ENCODE measurements at places on chromosomes 5 and 9.

- DNase-seq: no peak
These were observed 918.6 kb upstream of the DMAC1 start for GRCh38 chr9:8718121-8718725.

DNA sequence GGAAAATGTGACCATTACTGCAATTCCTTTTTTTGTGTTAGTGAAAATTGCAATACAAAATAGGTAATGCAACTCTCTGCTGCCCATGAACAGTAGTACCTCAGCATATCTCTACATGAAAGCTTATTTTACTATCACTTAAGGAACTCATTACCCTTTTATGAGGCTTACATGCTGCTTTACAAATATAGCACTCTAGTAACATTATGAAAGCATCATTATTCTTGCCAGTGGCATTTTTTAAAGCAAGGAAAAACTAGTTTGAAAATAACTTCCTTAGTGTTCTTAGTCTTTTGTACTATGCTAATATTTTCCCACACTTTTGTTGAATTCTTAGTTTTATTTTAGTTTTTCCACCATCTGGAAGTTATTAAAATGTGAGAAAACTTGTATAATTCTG lies 797.3 kb upstream of the ARRDC3 start:
- no peak for DNase-seq

DNA sequence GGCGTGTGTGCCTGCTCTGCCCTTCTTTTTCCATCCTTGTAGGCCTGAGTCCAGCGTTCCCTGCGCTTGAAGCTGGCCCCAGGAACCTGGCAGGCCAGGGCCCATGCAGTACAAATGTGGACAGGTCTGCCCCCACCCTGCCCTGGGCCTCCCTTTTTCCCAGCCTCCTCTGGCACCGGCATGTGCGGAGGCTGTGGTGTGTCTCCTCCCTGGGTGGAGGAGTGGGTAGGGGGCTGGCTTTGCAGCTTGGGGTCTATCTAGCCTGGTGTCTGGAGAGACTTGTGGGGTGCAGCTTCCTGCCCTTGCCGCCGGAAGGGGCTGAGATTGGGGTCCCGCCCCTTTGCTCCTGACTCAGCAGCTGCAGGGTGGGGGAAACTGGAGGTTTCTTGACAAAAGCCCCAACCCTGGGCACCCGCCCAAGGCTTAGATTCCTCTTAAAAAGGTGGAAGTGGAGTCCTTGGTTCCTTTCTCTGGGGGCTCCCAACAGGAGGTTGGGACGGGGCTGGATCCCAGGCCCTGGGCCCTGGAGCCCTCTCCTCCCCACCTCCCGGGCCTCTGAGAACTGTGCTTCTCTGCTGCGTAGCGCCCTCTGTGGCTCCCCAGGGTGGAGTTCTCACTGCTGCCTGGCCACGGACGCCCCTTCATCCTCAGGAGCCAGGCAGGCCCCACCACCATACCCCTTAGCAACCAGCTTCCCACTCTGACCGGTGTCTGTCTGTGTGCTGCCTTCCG lies 18.0 kb downstream of the RXRA start:
- no peak for DNase-seq

DNA sequence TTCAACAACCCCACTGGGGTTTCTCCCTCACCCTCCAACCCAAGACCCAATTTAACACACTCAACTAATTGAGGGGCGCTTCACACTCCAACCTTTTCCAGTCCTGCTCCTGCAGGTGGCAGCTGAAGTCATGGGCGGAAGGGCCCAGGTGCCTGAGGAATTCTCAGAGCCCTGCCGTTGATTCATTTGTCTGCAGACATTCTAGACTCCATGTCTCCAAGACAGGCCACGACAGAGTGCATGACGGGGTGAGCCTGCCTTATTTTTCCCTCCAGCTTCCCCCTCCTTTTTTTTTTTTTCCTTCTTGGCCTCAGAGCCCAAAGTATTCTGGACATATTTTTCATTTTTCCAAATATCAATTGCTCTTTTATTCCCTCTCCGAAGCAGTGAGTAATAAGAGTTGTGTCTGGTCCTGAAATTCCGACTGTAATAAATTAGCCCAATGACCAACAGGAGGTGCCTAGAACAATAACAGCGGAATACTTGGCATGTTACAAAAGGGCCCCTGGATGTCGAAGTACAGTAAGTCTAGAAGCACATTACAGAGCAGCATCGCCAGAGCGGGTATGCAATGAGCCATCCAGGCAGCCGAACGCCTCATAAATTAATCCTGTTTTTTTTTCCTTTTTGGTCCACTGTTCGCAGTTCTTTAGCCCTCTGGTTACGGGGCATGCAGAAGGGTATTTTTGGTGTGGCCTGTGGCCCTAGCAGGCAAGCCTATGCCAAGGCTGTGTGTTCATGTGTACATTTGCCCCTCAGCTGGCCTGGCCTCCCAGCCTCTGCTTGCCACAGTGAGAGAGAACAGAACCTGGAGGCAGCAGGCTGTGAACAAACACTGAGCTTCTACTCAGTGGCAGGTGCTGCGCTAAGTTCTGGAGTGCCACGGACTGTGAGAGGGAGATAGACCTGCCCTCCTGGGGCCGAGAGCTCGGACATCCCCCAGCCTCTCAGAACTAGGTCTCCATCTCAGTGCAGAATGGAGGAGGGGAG lies 8.6 kb upstream of the SMIM23 start:
- no peak for DNase-seq

DNA sequence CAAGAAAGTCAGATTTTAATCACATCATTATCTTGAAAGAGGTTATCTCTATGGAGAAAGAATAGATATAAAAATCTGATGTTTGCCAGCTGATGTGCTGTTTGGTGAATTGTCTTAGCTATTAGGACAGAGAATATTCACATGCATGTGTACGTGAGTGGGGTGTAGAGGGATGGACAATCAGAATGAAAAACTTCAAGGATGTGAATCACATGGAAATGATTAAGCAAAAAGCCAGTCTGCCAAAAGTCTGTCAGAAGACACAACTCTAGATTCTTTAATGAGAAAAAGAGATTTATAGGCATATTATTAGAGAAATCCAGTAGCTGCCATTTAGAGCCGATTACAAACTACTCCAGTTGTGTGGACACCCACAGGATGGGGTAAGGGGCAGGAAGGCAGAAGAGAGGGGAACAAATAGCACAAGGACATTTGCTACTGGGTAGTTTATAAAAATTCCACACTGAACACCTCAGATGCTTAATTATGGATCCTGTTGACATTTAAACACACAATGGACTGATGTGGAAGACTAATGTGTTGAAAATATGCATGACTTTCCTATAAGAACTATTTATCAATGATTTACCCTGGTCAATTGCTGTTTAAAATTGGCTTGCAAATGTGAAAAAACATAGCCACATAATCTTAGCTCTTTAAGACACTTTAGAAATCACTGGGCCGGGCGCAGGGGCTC lies 127.4 kb downstream of the PTTG1 start:
- DNase-seq: no peak

DNA sequence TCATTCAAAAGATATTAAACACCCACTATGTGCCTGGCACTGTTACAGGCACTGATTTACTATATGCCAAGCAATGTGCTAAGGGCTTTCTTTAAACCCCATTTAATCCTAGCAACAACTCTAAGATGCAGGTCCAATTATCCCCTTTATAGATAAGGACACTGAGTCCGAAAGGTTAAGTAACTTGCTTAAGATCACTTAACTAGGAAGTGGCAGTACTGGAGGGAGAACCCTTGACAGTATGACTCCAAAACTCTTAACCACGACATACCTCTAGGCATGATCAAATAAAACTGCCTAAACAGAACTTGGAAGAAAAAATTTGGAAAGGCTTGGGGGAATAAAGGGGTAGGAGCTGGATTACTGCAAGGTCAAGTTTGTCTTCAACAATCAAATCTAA lies 1.7 kb downstream of the RAB14 start:
- DNase-seq: no peak

GRCh38 chr9:109028457-109028856 lies 15.2 kb upstream of the CTNNAL1 start:
- no peak for DNase-seq

GRCh38 chr9:20558566-20559016 lies 63.7 kb downstream of the MLLT3 start:
- no peak for DNase-seq

- DNase-seq: no peak
These were observed 536.5 kb upstream of the ACO1 start for GRCh38 chr9:31847963-31848362.

- no peak for DNase-seq
These were observed 388.0 kb downstream of the FGF10 start for GRCh38 chr5:44001236-44001635.

- no peak for DNase-seq
These were observed at the start of gene PCDHB5 for GRCh38 chr5:141135030-141135717. Gene PCDHB5 (plus strand): TSS chr5:141135206. CDS start chr5:141135435, 229 bp downstream.

- no peak for DNase-seq
These were observed 102.1 kb upstream of the CEP78 start for GRCh38 chr9:78133751-78134150.

GRCh38 chr5:57893926-57894325 lies 411.3 kb upstream of the ACTBL2 start:
- no peak for DNase-seq

DNA sequence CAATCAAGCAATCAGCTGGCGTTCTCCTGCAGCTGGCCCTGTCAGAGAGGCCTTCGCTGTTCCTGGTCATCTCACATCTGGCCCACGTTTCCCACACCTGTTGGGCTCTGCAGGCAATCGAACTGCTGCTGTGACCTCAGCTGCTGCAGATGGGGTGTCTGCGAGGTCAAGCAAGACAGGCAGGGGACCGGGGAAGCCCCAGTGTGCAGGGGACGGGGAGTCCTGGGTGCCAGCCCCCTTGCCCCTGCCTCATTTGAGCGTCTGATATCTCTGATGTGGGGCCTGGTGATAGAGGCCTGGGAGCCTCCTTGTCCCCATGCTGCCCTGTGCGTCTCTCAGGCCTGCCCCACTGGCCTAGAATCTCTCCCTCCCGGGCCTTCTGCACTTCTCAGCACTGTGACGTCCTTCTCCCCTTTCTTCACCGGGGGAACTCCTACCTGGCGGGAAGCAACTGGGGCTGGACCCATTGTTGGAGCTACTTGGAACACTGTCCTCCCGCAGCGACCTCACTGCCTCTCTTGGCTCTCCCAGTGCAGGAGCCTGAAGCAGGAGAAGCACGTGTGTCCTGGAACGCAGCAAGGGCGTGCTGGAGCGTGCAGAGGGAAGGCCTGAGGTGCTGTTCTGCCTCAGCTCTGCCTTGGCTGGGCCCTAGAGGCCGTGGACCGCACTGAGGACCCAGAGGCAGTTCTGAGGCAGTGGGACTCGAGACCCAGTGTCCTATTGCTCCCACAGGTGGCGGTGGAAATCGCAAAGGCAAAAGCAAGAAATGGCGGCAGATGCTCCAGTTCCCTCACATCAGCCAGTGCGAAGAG lies 3.9 kb downstream of the GRK6 start:
- DNase-seq: no peak

- DNase-seq: no peak
These were observed 21.2 kb upstream of the OLFM1 start for GRCh38 chr9:135066291-135066690.

- DNase-seq: no peak
These were observed 209.3 kb downstream of the NR3C1 start for GRCh38 chr5:143194206-143194605.

DNA sequence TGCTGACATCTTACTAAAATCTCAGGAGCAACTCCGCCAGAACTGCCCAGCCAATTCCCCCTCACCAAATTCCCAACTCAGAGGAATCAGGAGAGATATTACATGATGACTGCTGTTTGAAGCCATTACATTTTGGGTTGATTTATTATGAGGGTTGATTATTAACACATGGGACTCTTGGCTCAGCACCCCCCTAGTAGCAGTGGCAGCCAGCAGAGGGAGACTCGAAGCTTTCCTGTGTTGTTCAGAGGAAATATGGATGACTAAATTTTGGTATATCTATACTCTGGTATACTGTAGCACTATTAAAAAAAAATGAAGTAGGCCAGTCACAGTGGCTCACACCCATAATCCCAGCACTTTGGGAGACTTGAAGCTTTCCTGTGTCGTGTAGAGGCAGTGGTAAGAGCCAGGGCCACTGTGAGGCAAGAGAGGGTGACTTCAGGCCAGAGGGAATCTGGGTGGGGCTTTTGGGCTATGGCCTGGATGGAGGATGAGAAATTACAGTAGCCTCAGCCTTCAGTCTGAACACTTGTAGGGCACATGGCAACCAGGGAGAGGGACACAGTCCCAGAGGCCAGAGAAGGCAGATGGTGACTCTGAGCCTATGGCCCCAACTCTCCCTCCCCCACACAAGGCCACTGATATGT lies 111.4 kb downstream of the LHX2 start:
- no peak for DNase-seq

DNA sequence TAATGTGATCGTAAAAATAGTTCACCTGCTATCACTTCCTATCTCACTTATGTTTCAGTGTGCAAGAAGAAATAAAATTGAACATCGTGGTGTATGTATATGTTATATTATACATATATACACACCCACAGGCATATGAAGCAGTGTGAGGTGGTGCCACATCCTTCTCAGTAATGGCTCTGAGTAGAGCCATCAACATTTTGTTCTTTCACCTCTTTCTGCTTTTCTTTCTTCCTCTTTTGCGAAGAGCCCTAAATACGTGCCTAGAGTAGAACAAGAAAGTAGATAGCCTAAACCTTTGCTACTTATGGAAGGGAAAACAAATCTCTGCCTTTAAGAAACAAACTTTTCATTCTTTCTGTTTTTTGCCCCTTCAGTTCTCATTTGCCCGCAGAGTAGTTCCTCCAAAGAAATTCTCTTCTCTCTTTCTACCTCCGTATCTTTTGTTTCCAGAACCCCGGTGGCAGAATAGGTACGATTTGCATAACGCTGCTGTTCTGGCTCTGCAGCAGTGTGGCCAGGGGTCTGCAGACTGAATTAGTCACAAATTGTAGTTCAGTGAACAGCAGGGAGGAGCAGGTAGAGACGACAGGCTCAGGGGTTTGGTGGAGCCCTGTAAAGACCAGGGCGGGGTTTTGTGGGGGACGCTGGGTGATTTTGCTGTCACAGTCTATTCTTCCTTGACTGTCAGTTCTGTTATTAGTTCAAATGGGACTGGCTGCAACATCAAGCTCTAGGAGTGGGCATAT lies 40.5 kb upstream of the PJA2 start:
- DNase-seq: no peak

DNA sequence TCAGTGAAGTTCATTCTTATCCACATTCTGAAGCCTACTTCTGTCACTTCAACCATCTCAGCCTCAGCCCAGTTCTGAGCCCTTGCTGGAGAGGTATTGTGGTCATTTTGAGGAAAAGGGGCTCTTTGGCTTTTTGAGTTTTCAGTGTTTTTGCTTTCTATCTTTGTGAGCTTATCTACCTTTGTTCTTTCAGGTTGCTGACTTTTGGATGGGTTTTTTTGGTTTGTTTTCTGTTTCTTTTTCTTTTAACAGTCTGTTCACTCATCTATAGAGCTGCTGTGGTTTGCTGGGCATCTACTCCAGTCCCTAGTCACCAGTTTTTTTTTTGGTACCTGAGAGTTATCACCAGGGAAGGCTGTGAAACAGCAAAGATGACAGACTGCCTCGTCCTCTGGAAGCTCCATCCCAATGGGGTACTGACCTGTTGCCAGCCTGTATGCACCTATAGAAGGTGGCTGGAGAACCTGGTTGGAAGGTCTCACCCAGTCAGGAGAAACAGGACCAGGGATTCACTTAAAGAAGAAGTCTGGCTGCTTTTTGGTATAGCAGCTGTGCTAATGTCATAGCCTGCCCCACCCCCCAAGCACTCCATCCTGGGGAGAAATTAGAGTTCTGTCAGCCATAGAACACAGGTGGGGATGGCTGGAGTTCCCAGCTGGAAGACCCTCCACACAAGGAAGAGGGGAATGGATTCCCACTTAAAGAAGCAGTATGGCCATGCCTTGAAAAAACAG lies 138.6 kb upstream of the TSLP start:
- DNase-seq: no peak
